Ovary (tissue), 10 donors: ENCODE measurements at places on chromosomes 16 and 17. TPM values are rescaled to one million over a fixed set of nuclear protein-coding genes. Genes with fewer than 3 reads are reported as not detected.
A peak's percentile ranks its signal among the peaks of the same experiment; 100 is the strongest.

The NSF gene
- 19.6 TPM for total RNA-seq

The GRAP gene
- total RNA-seq = 2.5 TPM

The CES3 gene
- total RNA-seq = 1.7 TPM

The ATP2A3 gene
- total RNA-seq = 9.9 TPM

The RCVRN gene
- total RNA-seq = not detected

The SENP3 gene
- total RNA-seq = 38.2 TPM

The GRIN2C gene
- total RNA-seq = 0.55 TPM

- DNase-seq = no peak
Measured at GRCh38 chr17:50954641-50955121, 88.5 kb upstream of the TOB1 start.

- peak; percentile 34 for DNase-seq
Measured at GRCh38 chr16:87855852-87856715, 13.2 kb downstream of the SLC7A5 start.

DNA sequence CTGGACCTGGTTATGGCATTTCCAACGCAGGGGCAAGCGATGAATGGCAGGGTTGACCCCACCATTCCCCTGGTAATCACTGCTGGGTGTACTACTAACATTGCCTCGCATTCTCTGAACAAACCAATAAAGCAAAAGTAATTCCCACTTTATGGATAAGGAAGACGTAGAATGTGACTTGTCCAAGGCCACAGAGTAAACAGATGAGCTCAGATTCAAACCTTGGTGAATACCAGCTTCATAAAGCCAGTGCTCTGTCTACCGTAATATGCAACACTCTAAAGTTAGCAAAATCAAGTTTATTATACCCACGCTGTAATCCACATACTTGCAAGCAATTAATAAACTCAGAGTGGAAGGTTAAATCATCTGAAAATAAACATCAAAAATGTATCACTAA, 59.6 kb downstream of the ANKFY1 start:
- DNase-seq = no peak

DNA sequence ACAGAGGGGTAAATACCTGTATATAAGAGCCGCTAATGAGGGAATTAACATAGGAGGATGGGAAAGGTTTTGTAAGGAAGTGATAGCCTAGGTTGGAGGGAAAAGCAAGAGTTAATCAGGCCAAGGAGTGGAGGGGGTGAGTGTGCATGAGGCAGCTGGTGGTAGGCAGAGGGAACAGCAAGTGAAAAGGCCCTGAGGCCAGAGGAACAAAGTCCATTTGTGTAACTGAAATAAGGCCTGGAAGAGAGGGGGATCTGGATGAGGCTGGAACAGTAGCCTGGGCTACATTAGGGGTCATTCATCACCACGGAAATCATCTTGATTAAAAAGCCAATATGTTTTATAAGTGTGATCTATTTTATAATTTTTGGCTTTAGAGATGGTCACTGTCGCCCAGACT, 45.7 kb downstream of the FZD2 start:
- DNase-seq = no peak

GRCh38 chr16:31089199-31089598, 456 bp upstream of the PRSS53 start:
- no peak for DNase-seq

- no peak for DNase-seq
Measured at GRCh38 chr16:56269281-56269680, 78.0 kb downstream of the GNAO1 start.

GRCh38 chr17:32443827-32444300, 446 bp upstream of the PSMD11 start:
- no peak for DNase-seq

DNA sequence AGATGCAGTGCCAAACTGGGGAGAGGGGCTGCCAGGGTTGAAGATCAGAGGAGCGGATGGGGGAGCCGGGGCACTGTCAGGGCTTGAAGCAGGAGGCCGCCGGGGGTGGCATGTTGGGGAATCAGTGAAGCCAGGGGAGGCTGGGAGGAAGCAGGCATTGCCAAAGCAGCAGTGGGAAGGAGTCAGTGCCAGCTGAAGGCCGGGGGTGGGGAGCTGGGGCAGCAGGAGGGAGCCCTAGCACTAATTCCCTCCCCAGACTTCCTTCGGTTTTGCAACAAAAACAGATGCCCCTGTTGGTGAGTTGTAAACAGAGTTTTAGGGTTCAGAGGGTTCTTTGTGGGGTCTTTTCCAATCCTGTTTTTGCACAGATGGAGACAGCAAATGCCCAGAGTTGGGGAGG, 10.9 kb upstream of the TAC4 start:
- DNase-seq = no peak

DNA sequence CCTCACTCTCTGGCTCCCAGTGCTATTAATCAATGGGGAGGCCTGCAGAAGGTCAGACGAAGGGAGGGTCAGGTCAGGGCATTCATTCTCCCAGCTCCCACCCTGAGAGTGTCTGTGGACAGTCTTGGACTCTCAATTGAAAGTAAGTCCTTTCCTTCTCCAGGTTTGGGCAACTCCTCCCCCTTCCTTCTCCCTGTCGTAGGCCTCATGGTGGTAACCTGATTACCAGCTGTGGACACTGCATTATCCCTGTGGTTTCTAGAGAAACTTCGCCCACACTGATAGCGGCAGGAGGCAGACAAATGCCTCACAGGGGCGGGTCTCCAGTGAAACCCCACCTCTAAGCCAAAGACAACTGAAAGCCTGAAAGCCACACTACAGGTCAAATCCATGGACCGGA, 57.7 kb upstream of the SLC25A19 start:
- no peak for DNase-seq

- DNase-seq = peak; percentile 41
Measured at GRCh38 chr17:74455025-74455545, 11.3 kb upstream of the CD300A start.

DNA sequence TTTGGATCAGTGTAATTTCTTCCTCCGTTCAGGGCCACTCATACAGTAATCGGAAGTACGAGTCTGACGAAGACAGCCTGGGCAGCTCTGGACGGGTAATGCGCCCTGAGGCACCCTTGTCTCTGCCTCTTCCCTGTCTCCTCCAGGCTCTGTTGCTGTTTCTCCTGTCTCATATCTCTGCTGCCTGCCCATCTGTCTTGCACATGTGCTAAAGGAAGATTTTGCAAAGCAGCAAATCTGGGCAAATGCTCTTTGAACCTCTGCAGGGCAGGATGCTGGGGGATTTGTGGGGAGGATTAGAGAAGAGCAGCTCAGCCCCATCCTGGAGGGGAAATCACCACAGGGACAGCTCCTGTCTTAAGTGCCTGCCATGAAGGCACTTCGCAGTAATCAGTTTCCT, 32.4 kb upstream of the POLR3E start:
- DNase-seq = no peak

DNA sequence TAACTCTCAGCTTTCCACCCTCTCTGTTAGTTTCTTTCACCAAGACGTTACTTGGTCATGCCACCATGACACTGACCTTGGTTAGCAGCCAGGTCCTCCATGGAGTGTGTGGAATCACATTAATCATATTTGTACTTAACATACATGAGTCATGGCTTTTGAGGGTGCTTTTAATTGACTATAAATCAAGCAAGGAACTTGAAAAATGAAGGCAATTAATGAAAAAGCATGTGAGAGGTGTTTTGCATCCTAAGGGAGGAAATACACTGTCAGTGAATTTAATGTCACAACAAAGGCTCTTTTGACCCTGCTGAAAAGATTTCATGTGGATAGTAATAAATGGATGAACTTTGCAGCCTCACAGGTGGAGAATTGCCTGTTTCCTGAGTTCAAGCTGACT, 240.7 kb downstream of the CDH13 start:
- no peak for DNase-seq

GRCh38 chr16:83898463-83899271, at the start of gene MLYCD:
TSS of gene MLYCD (plus strand) at chr16:83899115. CDS start at chr16:83899145, 30 bp downstream.
- DNase-seq = peak; percentile 87

GRCh38 chr16:969508-970385, 1.0 kb downstream of the LMF1 start:
- DNase-seq = peak; percentile 72

DNA sequence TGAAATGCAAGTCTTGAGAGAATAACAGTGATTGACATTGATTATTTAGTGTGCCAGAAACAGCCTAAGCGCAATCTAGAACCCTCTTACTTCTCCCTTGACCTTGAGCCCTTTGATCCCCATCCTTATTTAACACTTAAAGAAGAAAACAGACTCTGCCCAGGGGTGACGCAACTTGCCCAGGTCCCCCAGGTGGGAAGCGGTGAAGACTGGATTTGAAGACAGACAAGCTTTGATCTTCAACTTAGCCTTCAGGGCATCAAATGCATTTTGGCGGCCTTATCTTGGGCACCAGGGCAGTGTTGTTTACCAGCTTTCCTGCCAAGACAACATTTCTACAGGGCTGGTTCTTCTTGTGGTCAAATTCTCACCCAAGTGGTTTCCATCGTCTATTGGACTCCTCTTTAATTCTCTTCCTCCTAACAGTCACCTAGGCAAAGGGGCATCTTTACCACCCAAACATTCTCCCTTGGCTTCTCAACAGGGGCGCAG, 8.9 kb upstream of the CIITA start:
- no peak for DNase-seq

- no peak for DNase-seq
Measured at GRCh38 chr17:48160177-48161081, 52.9 kb downstream of the SNX11 start.
